ENCODE measurements at places on chromosomes 12 and 14. TPM values are rescaled to one million over a fixed set of nuclear protein-coding genes. Genes with fewer than 3 reads are reported as not detected.

GRCh38 chr12:26512213-26512612 is 316.8 kb downstream of the SSPN start:
- no peak for DNase-seq

Gene SLC39A9
- 84.5 TPM for total RNA-seq

DNA sequence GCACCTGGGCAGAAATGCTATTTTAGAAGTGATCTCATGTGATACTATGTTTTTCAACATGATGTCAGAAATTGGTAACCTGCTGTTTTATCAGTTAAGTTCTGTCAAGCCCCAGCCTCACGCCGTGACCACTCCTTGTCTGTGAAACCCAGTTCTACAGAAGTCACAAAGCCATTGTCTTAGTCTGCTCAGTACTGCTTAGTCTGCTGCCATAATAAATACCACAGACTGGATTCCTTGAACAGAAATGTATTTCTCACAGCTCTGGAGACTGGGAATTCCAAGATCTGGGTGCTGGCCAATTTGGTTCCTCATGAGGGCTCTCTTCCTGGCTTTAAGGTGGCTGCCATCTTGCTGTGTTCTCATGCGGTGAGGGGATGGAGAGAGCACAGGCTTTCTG is 176.9 kb downstream of the PRKCH start:
- DNase-seq, result no peak

GRCh38 chr14:54712465-54713200 is 145.7 kb downstream of the SAMD4A start:
- DNase-seq, result no peak

- no peak for DNase-seq
Observed at GRCh38 chr14:60735416-60735815, 855 bp downstream of the MNAT1 start.

DNA sequence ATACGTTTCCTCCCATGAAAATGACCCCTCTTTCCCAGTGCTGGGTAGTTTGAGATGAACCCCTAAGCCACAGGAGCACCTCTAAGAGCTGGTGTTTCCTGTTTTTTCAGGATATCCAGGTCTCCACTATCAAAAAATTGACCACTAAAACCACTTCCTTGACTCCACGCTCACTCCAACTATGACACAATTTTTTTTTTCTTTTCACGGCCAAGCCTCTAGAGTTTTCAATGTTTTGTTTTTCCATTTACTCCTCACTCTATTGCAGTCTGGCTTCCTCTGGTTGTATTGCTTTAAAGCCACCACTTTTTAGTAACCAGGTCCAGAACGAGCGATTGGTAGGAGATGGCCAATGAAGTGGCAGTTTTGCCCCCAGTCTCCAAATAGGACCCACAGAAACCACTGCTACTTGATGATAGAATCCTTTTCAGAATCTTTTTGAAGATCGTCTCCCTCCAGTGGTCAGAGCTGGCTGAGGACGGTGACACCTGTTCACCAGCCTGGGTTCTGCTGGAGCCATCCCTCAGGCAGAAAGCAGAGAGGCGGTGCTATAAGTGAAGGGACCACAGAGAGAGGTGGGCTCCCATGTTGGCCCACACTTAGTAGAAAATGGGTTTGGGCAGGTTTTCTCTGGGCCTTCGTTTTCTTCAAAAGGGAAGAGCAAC is 454.4 kb downstream of the VRK1 start:
- no peak for DNase-seq

GRCh38 chr12:27521066-27521465 is 2.9 kb upstream of the PPFIBP1 start:
- DNase-seq, result peak; percentile 9

DNA sequence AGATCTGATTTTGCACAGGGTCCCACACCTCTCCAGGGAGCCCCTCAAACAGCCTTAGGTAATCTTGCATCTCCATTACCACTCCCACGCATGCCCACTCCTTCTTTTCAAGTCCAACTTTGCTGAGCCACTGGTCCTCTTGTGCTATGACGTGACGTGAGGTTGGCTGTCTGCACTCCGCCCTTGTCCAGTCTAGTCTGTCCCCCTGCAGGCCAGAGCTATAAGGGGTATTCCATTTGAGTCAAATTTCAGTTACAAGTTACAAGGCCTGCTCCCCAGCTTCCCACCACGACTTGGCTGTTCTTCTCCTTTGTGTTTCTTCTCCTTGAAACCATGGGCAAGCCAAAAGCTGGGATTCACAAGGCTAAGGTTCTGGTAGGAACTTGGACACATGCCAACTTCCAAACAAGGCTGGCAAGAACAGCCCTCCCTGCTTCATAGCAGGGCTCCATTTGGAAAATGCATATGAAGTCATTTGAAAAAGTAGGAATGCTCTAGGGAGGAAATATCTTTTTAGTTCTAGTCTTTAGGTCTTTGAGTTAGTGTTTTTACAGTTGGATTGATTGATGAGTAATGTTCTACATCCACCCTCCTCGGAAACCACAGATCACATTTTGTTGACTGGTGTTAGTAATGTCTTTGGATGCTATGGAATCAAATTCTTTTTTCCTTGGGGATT is 49.1 kb downstream of the KCNA1 start:
- DNase-seq, result no peak

- DNase-seq, result no peak
Observed at GRCh38 chr14:81567302-81567701, 33.6 kb upstream of the SEL1L start.

DNA sequence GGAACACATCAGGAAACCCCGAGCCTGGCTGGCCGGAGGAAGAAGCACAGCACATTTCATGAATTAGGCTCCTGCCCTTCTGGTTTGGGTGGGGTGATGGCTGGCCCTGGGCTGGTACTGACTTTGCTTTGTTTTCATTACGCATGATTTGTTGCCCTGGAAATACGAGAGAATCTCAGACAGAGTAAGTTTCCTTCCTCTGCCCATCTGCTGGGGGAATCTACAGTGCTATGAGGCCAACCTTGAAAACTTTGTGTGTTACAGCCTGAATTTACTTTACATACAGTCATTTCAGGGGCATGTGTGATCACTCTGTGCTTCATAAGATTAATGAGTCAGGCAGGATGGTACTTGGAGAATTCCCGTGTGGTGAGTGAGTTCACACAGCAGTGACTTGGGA is 20.5 kb upstream of the SLC5A8 start:
- no peak for DNase-seq

DNA sequence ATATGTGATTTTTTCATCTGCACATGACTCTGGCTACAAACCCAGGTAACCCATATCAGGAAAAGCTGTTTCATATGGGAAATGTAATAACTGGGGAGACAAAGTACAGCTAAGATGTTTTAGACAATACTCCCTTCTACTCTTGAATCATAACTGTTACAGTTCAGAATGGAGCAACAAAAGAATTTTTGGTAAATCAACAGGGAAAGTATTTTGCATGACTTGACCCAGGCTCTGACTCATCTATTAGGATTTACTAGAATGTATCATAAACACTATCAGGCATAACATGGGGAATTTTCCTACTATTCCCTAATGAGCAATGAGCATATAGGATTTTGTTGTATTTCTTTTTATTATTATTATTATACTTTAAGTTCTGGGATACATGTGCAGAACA is 553.0 kb downstream of the SLC16A7 start:
- DNase-seq, result no peak

DNA sequence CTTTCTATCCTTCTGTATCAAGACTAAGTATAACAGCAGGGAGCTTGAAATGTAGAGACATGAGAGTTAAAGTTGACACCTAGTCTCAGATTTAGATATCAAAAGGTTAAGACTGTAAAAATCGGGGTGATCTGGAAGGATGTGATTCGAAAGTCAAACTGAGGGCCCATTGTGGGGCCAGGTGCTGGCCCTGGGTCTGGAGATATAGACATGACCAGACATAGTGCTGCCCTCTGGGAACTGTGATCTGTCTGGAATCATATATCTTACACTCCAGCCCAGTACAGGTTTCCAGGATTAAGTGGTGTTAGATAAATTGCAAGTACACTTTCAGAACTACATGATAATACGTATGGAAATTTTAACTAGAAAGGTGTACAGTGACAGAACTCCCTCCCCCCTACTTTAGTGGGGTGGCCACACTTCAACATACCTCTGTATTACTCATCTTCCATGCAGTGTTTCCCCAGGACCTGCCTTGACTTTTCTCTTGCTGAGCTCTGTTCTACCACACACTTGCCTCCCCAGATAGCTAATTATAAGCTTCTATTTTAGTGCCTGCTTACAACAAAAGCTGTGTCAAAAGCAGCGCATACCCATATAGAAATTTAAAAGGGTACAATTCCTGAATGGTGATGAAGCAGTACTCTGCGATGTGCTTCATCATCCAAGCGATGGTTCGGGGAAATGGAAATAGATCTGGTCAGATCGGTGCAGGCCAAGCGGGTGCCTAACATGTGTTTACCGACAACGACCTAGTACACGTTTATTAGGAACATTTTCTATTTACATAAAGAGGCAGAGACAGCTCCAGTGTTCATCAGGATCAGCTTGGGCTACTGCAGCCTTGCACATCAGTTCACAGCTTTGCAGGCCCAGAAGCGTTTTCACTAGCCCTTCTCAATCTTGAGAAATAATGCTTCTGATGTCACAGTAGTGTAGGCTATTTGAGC is 68.7 kb downstream of the ARF6 start:
- DNase-seq, result no peak

DNA sequence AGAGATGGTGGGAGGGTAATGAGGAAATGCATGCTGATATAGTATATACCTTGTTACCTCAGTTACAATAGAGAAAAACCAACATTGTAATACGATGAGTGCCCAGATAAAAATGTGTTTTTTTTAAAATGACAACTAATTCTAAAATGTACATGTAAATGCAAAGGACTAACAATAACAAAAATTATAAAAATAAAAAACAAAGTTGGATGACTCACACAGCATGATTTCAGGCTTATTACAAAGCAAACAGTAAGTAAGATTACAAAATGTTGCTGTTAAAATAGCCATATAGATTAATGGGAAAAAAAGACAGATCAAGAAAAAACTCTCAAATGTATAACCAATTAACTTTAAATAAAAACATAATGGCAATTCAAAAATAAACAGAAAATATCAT is 1099.4 kb downstream of the FSCB start:
- no peak for DNase-seq

Gene RAD9B
- total RNA-seq, result 0.37 TPM

DNA sequence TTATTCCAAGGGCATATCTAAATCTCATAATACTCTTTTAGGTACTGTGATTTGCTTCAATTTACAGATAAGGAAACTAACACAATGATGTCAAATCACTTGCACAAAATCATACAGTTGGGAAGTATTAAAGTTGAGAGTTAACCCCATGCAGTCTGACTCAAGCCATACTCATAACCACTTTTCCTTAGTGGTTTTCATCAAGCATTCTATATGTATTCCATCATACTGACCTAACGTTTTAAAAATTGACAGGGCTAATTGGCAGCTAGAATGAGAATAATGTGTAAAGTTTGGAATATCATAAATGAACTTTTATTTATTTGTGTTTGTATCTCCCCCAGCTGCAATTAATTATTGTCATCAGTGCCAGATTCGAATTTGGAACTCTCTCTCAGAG is 20.9 kb downstream of the PUS7L start:
- DNase-seq, result no peak

- no peak for DNase-seq
Observed at GRCh38 chr12:128974881-128975280, 121.6 kb downstream of the GLT1D1 start.

Gene ASB2
- total RNA-seq, result 13.7 TPM

- DNase-seq, result no peak
Observed at GRCh38 chr12:33770652-33771051, 251.6 kb upstream of the ALG10 start.

Gene DLGAP5
- total RNA-seq, result 4.0 TPM

- no peak for DNase-seq
Observed at GRCh38 chr12:3492793-3493042, 1.7 kb downstream of the PRMT8 start.

DNA sequence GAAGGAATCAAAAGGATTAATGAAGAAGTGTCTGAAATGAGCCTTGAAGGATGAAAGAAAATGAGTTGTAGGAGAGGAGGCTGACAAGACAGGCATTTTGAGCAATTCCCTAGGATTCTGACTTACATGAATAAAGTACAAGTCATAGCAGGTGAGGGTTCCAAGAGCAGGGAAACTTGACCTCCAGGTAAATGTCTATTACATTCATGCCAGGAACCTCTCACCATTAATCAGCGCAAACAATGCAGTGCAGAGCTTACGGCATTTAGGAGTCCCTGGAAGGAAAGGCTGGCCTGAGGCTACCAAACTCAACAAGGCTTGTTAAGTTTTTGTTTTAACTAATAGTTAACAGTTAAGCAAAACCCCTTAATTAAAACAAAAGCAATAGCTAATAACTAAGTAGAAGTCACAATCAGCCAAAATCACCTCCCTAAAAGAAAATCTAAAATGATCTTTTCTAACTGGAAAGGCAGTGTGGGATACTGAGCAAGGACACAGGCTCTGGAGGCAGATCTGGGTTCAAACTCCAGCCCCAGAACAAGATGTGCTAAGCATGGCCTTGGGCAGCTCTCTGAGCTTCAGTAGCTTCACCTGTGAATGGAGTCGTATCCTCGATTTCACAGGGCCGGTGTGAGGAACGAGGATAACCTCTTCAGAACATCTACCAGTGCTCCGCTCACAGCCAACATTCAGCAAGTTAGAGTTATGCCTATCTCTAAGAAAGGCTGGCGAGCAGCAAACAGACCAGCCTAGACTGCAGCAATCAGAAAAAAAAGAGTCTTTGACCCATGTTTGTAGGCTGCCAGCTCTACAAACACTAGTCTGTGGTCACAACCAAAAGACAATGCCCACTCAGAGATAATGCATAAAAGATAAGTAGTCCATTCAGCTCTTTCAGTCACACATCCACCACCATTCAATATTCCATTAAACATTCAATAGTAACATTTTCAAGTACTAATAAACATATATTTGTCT is 16.9 kb downstream of the PPTC7 start:
- no peak for DNase-seq

Gene GPRC5A
- 463 TPM for total RNA-seq

GRCh38 chr12:51922762-51923505 is 15.6 kb downstream of the ACVRL1 start:
- peak; percentile 65 for DNase-seq

Gene SOX5
- 3.9 TPM for total RNA-seq

Measured in left colon (tissue), 2 donors.